ENCODE measurements at places on chromosomes 7 and 10. TPM values are rescaled to one million over a fixed set of nuclear protein-coding genes. Genes with fewer than 3 reads are reported as not detected.
A peak's percentile ranks its signal among the peaks of the same experiment; 100 is the strongest.

GRCh38 chr10:1117651-1118050 is 61.5 kb downstream of the WDR37 start:
- peak overlapping the region; percentile 52 for H3K4me3 ChIP-seq
- H3K4me1 ChIP-seq: peaks cover 57% of the 10 kb centered on the region
- no peaks in the 10 kb centered on the region for H3K27me3 ChIP-seq
- peak; percentile 23 for DNase-seq

- H3K27ac ChIP-seq: peak overlapping the region; percentile 89
- H3K4me1 ChIP-seq: peaks cover 33% of the 10 kb centered on the region
- peak overlapping the region; percentile 45 for H3K4me3 ChIP-seq
- no peaks in the 10 kb centered on the region for H3K27me3 ChIP-seq
These were observed 234.6 kb downstream of the DIP2C start for GRCh38 chr10:454860-455259.

DNA sequence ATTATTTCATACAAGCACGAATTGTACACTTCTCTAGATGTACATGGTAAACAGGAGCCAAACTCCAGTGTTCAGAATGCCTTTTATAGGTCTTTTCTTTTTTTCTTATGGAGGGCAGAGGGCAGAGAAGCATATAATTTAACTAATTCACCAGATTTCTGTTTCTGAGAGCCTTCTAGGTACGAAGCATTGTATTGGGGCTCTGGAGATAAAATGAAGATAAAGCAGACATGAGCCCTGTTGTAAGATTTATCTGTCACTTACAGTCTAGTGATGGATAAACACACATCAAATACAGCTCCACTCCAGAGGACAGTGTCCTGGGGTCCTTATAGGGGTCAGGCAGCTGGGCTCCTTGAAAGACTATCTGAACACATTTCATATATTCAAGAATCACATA is 265.5 kb downstream of the SKAP2 start:
- H3K4me1 ChIP-seq: no peaks in the 10 kb centered on the region
- H3K36me3 ChIP-seq: no peaks in the 10 kb centered on the region
- H3K27ac ChIP-seq: no peak overlapping the region
- no peak overlapping the region for H3K4me3 ChIP-seq
- peaks cover 1% of the 10 kb centered on the region for H3K27me3 ChIP-seq
- no peak for DNase-seq

- H3K36me3 ChIP-seq: no peaks in the 10 kb centered on the region
- H3K4me3 ChIP-seq: peak overlapping the region; percentile 55
- H3K27ac ChIP-seq: peak overlapping the region; percentile 69
These were observed 153.1 kb downstream of the ZNF365 start for GRCh38 chr10:62527019-62527827.

GRCh38 chr7:116509982-116510579 is 10.5 kb downstream of the CAV2 start:
- H3K27ac ChIP-seq: no peak overlapping the region
- H3K27me3 ChIP-seq: peaks cover 12% of the 10 kb centered on the region
- no peaks in the 10 kb centered on the region for H3K36me3 ChIP-seq
- no peak overlapping the region for H3K4me3 ChIP-seq
- DNase-seq: no peak

DNA sequence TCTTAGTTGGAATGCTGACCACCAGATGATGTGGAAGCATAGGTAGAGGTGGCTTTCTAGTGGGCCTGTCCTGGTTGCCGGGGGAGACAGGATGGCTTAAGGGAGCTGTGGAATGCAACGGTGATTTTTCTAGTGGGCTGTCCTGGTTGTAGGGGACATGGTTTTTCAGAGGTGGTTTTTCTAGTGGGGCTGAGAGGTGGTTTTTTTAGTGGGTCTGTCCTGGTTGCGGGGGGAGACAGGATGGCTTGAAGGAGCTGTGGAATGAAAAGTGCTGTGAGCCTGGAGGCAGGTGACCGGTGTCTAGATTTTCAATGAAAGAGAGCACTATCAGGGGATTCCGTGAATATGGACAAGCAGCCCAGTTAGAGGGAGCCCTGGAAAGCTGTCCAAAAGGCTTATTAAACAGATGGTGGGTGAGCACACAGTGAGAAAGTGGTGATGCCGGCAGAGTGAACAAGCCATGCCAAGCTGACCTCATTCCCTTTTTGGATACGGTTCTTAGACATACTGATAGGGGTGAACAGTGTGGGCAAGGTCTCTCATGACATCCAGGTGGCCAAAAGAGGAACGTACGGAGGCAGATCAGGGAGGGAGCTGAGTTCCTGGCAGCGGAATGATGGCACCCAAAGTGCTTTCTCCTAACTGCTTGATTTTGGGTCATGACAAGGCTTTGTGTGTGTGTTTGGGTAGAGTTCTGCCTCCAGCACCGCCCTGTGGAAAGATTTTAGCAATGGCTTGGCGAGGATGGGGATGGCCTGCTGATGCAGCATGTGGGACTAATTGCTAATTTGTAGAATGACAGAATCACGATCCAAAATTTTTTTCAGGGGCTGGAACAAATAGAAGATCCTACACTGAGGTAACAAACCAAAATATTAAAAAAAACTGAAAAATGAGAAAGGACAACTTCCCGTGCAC is 126.6 kb downstream of the TMEM178B start:
- H3K4me1 ChIP-seq: no peaks in the 10 kb centered on the region
- no peak overlapping the region for H3K4me3 ChIP-seq
- H3K27ac ChIP-seq: no peak overlapping the region

DNA sequence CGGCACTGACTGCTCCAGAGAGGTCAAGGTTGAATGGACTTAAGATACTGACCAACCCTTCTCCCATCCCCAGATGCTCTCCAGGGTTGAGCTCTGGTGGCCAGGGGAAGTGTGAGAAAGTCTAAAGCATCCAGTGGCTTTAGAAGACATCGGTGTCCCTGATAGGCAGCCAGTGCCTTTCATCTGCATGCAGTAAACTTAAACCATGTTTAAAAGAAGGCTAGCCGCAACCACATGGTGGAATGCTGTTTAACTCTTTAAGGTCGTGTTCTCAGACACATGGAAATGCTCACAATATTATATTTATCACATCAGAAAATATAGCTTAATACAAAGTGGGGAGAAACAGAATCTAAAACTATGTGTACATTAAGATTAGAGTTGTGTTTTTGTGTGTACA is 137.0 kb downstream of the CNNM2 start:
- peak overlapping the region; percentile 60 for H3K27ac ChIP-seq
- no peaks in the 10 kb centered on the region for H3K27me3 ChIP-seq
- H3K36me3 ChIP-seq: peaks cover 3% of the 10 kb centered on the region
- no peak for DNase-seq
- peaks cover 16% of the 10 kb centered on the region for H3K4me1 ChIP-seq
- H3K4me3 ChIP-seq: no peak overlapping the region

DNA sequence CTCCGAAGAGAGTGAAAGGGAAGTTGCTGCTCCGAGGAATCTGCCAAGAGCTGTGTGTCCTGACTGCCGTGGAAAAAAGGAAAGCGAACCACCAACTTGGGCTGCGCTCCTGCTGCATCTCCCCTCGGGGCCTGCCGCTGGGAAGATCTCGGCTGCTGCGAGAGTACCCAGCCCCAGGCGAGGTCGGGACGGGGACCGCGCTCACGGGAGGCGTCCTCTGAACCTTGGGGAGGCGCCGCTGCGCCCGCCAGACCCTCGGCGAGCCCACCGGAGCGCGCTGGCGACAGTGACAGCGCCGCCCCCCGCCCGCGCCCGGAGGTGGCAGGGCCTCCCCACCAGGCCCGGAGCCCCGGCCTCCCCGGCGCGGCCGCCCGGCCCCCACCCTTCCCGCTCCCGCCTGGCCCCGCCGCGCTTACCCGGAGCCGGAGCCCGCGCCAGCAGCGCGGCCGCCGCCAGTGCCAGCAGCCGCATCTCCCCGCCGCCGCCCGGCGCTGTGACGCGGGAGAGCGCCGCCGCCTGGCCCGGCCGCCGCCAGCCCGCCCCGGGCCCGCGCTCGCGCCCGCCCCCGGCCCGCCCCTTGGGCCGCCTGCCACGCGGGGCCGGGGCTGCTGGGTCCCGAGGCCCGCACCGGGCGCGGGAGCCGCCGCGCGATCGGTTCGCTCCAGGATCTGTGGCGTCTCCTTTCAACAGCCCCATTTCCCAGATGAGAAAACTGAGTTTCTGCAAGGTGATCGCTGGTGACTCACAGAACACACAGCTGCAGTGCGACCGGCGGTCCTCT is at the start of gene VSTM4:
TSS of gene VSTM4 (minus strand) at position 508 of the 781 bp plus-strand sequence. CDS start at position 471, 37 bp downstream.
- H3K4me1 ChIP-seq: peaks cover 1% of the 10 kb centered on the region
- no peaks in the 10 kb centered on the region for H3K36me3 ChIP-seq
- H3K27me3 ChIP-seq: peaks cover 16% of the 10 kb centered on the region

DNA sequence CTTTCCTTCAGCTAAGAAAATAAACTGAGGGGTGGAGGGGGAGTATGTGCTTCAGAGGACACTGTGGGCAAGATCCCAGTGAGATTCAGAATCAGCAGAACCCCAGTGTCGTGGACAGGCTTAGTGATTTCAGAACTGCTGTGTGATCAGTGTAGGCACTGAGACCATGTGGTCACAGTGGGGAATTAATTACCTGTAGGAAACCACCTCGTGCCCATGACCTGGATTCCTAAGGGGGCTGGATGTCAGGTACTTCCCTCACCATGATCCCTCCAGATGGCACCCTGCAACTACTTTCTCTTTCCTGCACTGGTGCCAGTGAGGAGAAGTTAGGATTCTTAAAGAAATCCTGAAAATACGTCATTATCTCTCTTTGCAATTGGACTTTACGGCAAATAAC is 64.4 kb downstream of the HBP1 start:
- no peak overlapping the region for H3K4me3 ChIP-seq
- H3K27me3 ChIP-seq: no peaks in the 10 kb centered on the region
- H3K36me3 ChIP-seq: no peaks in the 10 kb centered on the region
- DNase-seq: no peak
- no peaks in the 10 kb centered on the region for H3K4me1 ChIP-seq

DNA sequence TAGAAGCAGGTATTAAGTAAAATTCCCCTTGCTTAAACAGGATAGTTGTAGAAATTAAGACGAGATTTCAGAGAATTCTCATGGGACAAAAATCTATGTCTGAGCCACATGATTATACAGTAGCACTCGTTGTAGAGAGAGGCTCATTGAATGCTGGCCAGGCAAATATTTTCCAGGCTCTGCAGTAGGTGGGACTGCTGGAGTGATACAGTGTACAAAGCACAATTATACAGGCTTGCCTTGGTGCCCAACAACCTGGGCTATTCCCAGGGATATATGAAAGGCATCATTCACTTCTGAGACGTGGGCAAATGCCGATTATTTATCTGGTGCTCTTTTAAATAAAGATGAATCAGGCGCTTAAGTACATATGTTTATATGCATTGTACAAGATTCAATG is 380.6 kb downstream of the PHTF2 start:
- no peaks in the 10 kb centered on the region for H3K36me3 ChIP-seq
- H3K4me1 ChIP-seq: no peaks in the 10 kb centered on the region
- H3K4me3 ChIP-seq: no peak overlapping the region
- H3K27ac ChIP-seq: no peak overlapping the region

GRCh38 chr7:22121702-22122474 is 176.2 kb upstream of the CDCA7L start:
- H3K36me3 ChIP-seq: no peaks in the 10 kb centered on the region
- no peak for DNase-seq
- H3K4me1 ChIP-seq: peaks cover 10% of the 10 kb centered on the region

DNA sequence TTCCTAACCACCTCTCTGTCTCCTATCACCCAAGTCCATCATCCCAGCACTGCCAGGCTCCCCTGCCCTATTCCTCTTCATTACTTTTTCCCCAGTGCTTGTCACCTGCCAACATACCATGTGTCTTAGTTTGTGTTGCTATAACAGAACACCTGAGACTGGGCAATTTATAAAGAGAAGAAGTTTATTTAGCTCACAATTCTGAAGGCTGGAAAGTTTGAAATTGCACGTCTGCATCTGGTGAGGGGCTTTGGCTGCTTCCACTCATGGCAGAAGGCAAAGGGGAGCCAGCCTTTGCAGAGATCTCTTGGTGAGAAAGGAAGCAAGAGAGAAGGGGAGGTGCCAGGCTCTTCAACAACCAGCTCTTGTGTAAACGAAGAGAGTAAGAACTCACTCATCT is 47.3 kb downstream of the DRGX start:
- no peak overlapping the region for H3K27ac ChIP-seq
- H3K4me3 ChIP-seq: no peak overlapping the region
- no peak for DNase-seq
- H3K27me3 ChIP-seq: no peaks in the 10 kb centered on the region

DNA sequence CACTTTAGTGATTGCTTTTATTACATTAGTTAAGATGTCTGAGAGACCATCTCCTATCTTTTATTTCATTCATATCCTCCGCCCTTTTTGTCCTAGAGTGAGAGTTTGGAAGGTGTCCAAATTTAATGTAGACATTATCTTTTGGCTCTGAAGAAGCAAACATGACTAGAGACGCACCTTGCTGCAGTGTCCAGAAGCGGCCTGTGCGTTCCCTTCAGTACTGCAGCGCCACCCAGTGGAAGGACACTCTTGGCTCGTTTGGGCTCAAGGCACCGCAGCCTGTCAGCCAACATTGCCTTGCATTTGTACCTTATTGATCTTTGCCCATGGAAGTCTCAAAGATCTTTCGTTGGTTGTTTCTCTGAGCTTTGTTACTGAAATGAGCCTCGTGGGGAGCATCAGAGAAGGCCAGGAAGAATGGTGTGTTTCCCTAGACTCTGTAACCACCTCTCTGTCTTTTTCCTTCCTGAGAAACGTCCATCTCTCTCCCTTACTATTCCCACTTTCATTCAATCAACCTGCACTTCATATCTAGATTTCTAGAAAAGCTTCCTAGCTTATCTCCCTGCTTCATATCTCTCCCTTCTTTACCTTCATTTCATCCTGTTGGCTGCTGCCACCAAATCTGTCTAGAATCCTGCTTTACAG is 10.4 kb upstream of the CLCN1 start:
- DNase-seq: peak; percentile 23
- peak overlapping the region; percentile 5 for H3K27ac ChIP-seq
- H3K4me3 ChIP-seq: no peak overlapping the region
- H3K4me1 ChIP-seq: peaks cover 33% of the 10 kb centered on the region

GRCh38 chr7:117941138-117941810 is 68.0 kb upstream of the CTTNBP2 start:
- no peaks in the 10 kb centered on the region for H3K4me1 ChIP-seq
- H3K27ac ChIP-seq: no peak overlapping the region
- no peak for DNase-seq
- H3K36me3 ChIP-seq: no peaks in the 10 kb centered on the region
- no peaks in the 10 kb centered on the region for H3K27me3 ChIP-seq

DNA sequence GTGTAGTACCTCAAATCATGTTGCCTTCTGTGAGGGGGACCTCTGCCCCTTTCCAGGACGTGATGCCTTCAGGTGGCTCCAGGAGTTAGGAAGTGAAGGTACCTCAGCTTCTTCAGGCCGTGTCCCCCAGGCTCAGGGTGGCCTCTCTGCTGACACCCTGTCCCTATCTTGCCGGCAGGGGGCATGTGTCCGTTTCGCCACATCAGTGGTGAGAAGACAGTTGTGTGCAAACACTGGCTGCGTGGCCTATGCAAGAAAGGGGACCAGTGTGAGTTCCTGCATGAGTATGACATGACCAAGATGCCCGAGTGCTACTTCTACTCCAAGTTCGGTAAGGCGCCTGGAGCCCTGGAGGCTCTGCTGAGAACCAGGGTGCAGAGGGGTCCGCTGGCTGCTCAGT is 9.2 kb downstream of the CPSF4 start:
- no peak overlapping the region for H3K4me3 ChIP-seq
- H3K36me3 ChIP-seq: peaks cover 63% of the 10 kb centered on the region
- H3K4me1 ChIP-seq: peaks cover 7% of the 10 kb centered on the region
- no peak for DNase-seq
- H3K27me3 ChIP-seq: no peaks in the 10 kb centered on the region
- no peak overlapping the region for H3K27ac ChIP-seq

- H3K27me3 ChIP-seq: no peaks in the 10 kb centered on the region
- DNase-seq: no peak
- H3K27ac ChIP-seq: no peak overlapping the region
- no peak overlapping the region for H3K4me3 ChIP-seq
These were observed 219.5 kb downstream of the CUX1 start for GRCh38 chr7:102036958-102037357.

Gene AKR1C3
- total RNA-seq: 14.7 TPM

Gene ACSL5
- 31.7 TPM for total RNA-seq

Gene DCLRE1C
- total RNA-seq: 24.0 TPM

Gene TMEM26
- total RNA-seq: not detected

Gene PIK3AP1
- total RNA-seq: 5.2 TPM

Gene NRAP
- not detected for total RNA-seq

All from naive thymus-derived CD8-positive, alpha-beta T cell (primary cell).